ENCODE measurements at places on chromosomes 13 and 19.

GRCh38 chr13:41458187-41458760 lies 924 bp downstream of the RGCC start:
- peak; percentile 58 for DNase-seq

GRCh38 chr13:41608839-41609177 lies 151.5 kb downstream of the RGCC start:
- DNase-seq, result no peak

- DNase-seq, result no peak
Measured at GRCh38 chr13:48539550-48539949, 6.7 kb upstream of the RCBTB2 start.

DNA sequence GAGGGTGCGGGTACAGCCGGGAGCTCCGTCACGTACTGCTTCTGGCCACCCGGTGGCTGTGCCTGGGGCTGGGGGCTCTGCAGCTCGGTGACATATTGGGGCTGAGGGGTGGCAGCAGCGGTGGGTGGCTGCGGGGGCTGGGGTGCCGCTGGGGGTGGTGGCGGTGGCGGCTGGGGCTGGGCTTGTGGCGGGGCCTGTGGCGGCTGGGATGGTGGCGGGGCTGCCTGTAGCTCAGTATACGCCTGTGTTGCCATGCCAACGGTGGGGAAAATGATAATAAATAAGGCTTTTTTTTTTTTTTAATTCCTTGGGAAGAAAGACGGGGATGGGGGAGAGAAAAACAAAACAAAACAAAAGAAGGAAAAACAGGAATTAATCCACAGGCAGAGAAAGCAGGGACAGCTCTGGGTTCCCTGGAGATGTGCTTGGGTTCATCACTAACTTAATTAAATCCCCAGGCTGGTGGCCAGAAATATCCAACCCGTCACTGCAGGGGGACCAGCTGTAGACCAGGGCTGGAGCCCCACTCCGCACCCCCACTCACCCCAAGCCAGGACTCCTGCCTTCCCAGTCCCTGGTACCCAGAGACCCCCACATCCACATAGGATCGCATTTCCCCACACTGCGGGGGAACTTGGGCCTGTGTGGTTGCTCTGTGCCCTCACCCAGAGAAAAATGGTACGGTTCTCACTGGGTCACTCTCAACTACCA lies 12.4 kb downstream of the RFX1 start:
- DNase-seq, result no peak

- DNase-seq, result no peak
Measured at GRCh38 chr13:23752111-23753001, 136.8 kb downstream of the MIPEP start.

DNA sequence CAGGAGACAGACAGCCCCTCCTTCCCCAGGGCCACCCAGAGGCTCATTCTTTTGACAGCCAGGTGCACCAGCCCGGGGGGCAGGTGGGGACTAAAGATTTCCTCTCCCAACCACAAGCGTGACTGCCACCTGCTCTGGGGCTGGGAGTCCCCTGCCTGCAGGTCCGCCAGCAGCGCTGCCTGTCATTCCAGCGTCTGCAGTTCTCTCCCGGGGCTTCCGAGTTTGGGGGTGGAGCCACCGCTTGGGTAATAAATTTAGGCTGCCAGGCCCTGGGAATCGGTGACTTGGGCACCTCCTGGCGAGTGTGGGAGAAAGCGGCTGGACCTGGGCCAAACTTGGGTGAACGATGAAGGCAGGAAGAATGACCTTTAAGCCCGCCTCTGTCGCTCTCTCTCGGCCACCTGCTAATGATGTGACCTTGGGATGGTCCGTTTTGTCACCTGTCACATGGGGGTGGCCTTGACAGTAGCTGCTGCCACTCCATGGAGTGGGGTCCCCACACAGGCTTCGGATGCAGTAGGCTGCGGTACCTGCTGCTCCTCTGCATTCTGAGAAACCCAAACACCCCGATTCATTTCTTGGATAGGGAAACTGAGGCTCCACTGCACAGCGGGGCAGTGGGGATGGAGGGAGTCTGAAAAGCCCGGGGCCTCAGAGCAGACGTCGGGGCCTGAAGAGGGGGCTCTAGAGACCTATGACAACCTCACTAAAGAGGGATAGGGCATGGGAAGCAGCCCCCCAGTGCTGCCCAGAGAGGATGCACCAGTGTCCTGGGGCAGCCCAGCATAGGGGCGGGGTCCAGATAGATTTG lies 12.8 kb downstream of the FUT6 start:
- DNase-seq, result no peak

DNA sequence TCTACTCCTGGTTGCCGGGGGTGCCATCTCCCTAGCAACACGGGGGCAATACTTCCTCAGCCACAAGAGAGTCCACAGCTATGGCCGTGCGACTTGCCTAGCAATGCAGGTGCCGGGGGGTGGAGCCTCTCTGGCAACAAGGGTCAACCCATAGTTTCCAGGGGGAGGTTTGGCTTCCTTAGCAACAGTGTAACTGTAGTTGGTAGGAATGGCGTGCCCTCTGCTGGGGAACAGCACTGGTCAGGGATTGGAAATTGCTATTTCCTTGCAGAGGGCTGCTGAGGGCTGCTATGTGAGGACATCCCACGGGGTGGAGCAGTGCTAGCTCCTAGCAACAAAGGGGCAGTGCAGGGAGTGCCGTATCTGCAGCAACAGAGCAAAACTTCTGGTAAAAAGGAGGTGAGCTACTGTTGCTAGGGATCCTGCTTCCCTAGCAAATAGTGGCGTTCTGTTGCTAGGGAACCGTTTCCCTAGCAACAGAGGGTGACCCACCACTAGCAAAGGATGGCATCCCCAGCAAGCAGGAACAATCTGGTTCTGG lies 7.0 kb upstream of the TMC4 start:
- no peak for DNase-seq

GRCh38 chr13:45702869-45703391 lies 810 bp downstream of the CBY2 start:
- DNase-seq, result no peak

DNA sequence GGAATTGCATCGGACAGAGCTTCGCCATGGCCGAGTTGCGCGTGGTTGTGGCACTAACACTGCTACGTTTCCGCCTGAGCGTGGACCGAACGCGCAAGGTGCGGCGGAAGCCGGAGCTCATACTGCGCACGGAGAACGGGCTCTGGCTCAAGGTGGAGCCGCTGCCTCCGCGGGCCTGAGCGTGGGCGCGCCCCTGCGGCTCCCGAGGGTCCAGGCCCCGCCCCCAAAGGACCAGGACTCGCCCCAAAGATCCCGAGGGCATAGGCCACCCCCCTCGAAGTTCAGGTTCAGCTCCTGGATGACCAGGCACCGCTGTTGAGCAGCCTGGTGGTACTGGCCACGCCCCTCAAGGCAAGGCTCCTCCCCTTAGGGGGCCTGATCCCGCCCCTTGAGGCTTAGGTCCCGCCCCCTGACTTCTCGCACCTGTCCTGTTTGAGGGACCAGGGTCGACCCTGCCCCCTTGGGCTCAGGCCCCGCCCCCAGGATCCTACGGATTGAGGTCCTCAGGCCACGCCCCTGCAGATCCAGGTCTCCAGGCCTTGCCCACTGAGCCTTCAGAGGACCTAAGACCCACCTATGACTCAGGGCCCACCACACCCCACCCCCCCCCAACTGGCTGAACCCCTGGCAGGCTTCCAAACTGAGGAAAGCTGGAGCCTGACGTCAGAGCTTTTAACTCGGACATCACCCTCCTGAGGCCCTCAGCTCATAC lies 43.1 kb downstream of the CYP4F22 start:
- no peak for DNase-seq

Data from amygdala (tissue), 56 donors.